ENCODE measurements at places on chromosomes 16 and 17. TPM values are rescaled to one million over a fixed set of nuclear protein-coding genes. Genes with fewer than 3 reads are reported as not detected.
A peak's percentile ranks its signal among the peaks of the same experiment; 100 is the strongest.

KRTAP2-1 gene
- not detected for polyA plus RNA-seq

TNS4 gene
- 0.29 TPM for polyA plus RNA-seq

NME2 gene
- polyA plus RNA-seq: 1,202 TPM

KRT23 gene
- not detected for polyA plus RNA-seq

KCNH6 gene
- polyA plus RNA-seq: not detected

CCL16 gene
- not detected for polyA plus RNA-seq

- H3K27me3 ChIP-seq: no peaks in the 10 kb centered on the region
- H3K27ac ChIP-seq: no peak overlapping the region
- no peak overlapping the region for H3K4me3 ChIP-seq
- DNase-seq: peak; percentile 54
These were observed 17.1 kb upstream of the DOK4 start for GRCh38 chr16:57503366-57503765.

- H3K4me1 ChIP-seq: peaks cover 90% of the 10 kb centered on the region
- H3K27ac ChIP-seq: no peak overlapping the region
- H3K4me3 ChIP-seq: no peak overlapping the region
- H3K36me3 ChIP-seq: no peaks in the 10 kb centered on the region
- no peak for DNase-seq
These were observed 20.7 kb downstream of the TMEM235 start for GRCh38 chr17:78252111-78252634.

DNA sequence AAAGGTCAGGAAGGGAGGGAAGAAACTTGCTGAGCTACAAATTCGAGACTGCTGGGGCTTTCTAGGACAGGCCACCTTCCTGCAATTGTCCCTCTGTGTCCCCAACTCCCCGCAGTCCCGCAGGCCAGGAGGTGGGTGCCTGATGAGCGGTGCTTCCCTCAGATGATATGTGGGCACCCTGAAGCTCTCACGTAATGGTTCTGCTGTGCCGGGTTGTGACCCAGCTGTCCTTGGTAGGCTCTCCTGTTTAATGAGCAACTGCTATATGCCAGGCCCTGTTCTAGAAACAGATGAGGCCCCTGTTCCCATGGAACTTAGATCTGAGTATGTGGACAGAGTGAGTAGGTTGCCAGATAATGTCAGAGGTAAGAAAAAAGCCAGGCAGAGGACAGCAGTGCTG, 22.0 kb upstream of the MYO15B start:
- H3K4me1 ChIP-seq: peaks cover 21% of the 10 kb centered on the region
- H3K27me3 ChIP-seq: no peaks in the 10 kb centered on the region
- H3K27ac ChIP-seq: no peak overlapping the region
- DNase-seq: no peak

DNA sequence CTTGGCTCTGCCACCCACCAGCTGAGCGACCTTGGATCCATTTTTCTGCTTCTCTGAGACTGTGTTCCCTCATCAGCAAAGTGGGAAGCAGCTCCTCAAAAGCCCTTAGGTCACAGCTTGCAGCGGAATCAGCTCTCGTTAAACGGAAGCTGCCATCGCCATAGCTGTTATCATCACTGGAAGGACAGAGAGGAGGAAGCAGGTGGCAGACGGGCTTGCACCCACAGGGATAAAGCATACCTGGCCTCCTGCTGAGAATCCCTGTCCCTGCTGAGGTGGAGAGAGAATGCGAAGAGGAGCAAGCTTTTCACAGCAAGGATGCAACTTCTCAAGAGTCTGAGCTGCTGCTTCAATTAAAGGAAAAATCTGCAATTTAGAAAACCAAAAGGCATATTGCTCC, 106.6 kb downstream of the CLEC16A start:
- no peak overlapping the region for H3K27ac ChIP-seq
- peaks cover 8% of the 10 kb centered on the region for H3K4me1 ChIP-seq
- DNase-seq: no peak

DNA sequence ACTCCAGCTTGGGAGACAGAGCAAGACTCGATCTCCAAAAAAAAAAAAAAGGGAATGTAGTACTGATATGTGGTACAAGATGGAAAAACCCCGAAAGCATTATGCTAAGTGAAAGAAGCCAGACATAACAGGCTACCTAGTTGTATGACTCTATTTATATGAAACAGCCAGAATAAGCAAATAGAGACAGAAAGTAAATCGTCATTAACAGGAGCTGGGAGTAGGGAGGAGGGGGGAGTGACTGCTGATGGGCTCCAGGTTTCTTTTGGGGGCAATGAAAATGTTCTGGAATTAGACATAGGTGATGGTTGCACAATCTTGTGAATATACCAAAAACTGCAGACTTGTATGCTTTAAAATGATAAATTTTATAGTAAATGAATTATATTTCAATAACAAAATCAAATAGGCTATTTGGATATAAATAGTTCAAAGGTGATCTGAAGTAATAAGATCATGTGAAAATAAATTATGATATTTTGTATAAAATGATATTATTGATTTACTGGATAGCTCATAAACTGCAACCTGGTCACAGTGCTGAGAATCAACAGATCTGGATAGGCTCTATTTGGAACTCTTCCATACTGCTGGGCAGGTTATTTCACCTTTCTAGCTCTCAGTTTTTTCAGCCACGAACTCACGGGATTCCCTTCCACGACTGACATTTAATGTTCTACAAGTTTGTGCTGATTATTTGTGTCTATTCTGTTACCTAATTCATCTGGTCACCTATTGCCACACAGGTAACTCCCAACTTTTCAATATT, 27.1 kb downstream of the ZNF652 start:
- no peaks in the 10 kb centered on the region for H3K36me3 ChIP-seq
- no peak for DNase-seq

DNA sequence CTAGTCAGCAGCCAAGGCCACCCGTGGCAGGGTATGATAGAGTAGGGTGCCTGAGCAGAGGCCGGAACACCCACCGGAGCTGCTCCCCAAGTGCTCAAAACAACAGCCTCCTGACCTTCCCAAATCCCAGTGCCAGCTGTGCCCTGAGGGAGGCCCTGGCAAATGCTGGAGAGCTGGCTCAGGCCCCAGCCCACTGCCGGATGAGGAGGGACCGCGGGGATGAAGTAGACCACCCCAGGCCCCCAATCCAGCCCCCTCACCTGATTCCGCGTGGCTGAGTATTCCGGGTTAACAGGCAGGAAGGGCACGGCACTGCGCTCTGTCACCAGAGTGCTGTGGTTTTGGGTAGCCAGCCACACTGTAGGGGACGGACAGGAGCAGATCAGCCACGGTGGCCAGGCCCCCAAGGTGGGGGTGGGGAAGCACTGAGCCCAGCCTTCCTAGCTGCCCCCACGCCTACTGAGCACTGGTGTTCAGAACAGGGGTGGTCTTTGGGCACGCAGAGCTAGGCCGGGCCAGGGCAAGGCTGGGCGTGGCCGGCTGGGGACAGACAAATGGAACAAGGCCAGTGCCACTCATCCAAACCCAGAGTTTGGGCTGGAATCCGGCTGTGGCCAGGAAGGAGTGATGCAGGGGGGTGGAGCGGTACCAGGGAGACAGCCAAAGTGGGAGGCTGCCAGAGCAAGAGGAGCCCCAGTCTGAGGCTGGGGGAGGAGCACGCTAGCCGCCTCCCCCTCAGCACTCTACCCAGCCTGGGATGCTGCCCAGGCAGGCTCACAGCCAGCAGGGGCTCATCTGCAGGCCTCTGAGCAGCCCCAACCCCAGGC, 9.1 kb downstream of the TP53I13 start:
- H3K27me3 ChIP-seq: no peaks in the 10 kb centered on the region
- H3K36me3 ChIP-seq: peaks cover 72% of the 10 kb centered on the region

GRCh38 chr16:30875871-30876801, 17.7 kb downstream of the BCL7C start:
- no peaks in the 10 kb centered on the region for H3K27me3 ChIP-seq
- H3K4me1 ChIP-seq: peaks cover 36% of the 10 kb centered on the region
- DNase-seq: no peak
- peak overlapping the region; percentile 88 for H3K27ac ChIP-seq

DNA sequence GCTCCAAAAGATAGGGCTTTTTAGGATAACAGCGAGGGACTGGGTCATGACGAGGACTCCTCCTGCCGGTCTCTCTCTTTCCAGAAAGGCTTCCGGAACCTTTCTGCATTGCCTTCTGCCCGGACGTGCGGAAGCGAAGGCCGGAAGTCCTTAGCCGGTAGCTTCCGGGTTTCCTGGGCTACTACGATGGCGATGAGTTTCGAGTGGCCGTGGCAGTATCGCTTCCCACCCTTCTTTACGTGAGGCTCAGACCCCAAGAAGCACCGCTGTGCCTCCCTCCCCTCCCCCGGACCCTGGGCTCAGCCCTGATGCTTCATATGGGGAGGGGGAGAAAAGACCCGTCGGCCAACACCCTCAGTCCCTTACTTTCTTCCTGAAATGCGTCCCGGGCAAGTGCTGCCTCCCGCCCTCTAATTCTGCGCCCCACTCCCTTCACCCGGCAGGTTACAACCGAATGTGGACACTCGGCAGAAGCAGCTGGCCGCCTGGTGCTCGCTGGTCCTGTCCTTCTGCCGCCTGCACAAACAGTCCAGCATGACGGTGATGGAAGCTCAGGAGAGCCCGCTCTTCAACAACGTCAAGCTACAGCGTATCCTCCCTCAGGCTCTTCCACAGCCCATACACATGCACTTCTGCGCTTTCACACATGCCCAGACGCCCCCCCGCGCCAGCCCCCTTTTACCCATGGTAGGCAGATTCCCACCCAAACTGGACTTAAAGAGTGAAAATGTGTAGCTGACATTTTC, at the start of gene VPS25:
VPS25 (plus strand) TSS at position 160 of the 746 bp plus-strand sequence; CDS start at position 187, 27 bp downstream.
- peak within 1 kb of the TSS; percentile 84 for H3K4me3 ChIP-seq
- peak within 1 kb of the TSS; percentile 85 for H3K27ac ChIP-seq
- H3K4me1 ChIP-seq: peaks cover 27% of the 10 kb centered on the region

- H3K4me1 ChIP-seq: no peaks in the 10 kb centered on the region
- no peak for DNase-seq
- H3K27me3 ChIP-seq: peaks cover 48% of the 10 kb centered on the region
These were observed 6.2 kb downstream of the SLC13A5 start for GRCh38 chr17:6706996-6707395.

GRCh38 chr16:52318302-52319009, 228.5 kb downstream of the TOX3 start:
- no peaks in the 10 kb centered on the region for H3K36me3 ChIP-seq
- DNase-seq: no peak
- H3K27ac ChIP-seq: no peak overlapping the region
- H3K4me1 ChIP-seq: no peaks in the 10 kb centered on the region

- DNase-seq: no peak
- no peaks in the 10 kb centered on the region for H3K27me3 ChIP-seq
- H3K4me3 ChIP-seq: no peak overlapping the region
- peaks cover 82% of the 10 kb centered on the region for H3K36me3 ChIP-seq
- H3K27ac ChIP-seq: no peak overlapping the region
These were observed 97.8 kb downstream of the WDR59 start for GRCh38 chr16:74887084-74887483.

DNA sequence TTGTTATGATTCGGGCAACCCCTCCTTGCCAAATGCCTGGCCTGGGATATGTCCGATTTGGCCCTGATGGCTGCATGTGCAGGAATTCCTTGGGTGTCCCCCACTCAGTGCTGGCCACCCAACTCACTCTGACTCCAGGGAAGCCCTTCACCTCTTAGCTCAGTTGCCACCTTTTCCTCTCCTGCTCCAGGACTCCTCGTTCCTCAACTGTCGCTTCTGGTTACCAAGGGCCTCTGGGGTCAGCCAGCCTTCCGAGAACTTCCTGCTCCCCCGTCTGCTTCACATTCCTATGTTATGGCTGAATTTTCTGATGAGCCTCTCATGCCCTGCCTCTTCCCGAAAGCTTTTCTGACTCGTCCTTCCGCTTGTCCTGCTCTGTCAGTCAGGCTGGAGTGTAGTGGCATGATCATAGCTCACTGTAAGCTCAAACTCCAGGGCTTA, 63.5 kb downstream of the SPACA3 start:
- H3K4me1 ChIP-seq: no peaks in the 10 kb centered on the region
- no peaks in the 10 kb centered on the region for H3K36me3 ChIP-seq
- H3K27ac ChIP-seq: no peak overlapping the region
- no peak overlapping the region for H3K4me3 ChIP-seq
- H3K27me3 ChIP-seq: peaks cover 38% of the 10 kb centered on the region
- no peak for DNase-seq

GRCh38 chr16:54546521-54546920, 259.9 kb upstream of the IRX3 start:
- no peak overlapping the region for H3K27ac ChIP-seq
- no peaks in the 10 kb centered on the region for H3K4me1 ChIP-seq
- no peaks in the 10 kb centered on the region for H3K36me3 ChIP-seq
- H3K4me3 ChIP-seq: no peak overlapping the region
- H3K27me3 ChIP-seq: peaks cover 12% of the 10 kb centered on the region

DNA sequence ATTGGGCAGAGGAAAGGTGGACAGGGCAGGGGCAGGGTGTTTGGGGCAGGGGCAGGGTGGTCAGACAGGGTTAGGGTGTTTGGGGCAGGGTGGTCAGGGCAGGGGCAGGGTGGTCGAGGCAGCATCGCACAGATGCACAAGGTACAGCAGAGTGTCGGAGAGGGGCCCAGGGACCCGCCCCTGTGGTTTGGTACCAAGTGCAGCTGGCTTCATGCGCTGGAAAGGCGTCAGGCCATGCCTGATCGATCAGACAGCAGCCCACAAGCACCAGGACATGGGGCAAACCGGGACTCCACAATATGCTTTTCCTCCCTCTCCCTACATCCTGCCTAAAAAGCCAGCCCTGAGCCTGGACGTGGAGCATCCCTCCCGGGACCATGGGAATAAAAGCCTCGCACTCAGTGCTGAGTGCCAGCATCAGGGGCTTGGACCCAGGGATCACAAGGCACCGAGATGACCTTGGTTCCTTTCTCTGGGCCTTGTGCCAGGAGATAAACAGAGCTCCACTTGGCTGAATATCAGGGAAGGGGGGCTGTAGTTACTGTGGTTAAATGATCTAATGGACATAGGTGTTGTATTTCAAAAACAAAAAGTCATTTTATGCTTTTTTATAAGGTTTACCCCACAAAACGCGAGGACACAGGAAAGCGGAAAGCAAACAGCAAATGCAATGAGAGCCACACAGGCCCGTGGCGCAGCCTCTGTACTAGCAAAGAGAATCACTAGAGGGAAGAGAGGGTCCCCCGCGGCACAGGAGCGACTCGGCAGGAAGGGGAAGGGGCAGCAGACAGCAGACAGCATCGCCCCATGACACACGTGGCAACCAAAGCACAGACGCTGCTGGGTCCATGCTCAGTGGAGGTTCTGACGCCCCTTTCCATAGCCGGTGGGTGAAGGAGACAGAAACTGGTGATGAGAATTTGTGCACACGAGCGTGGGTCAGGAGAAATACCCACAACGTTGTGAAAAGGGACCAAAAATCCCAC, 5.3 kb upstream of the HEXD start:
- DNase-seq: no peak
- H3K27me3 ChIP-seq: no peaks in the 10 kb centered on the region
- H3K4me1 ChIP-seq: peaks cover 4% of the 10 kb centered on the region
- H3K4me3 ChIP-seq: no peak overlapping the region
- no peak overlapping the region for H3K27ac ChIP-seq

DNA sequence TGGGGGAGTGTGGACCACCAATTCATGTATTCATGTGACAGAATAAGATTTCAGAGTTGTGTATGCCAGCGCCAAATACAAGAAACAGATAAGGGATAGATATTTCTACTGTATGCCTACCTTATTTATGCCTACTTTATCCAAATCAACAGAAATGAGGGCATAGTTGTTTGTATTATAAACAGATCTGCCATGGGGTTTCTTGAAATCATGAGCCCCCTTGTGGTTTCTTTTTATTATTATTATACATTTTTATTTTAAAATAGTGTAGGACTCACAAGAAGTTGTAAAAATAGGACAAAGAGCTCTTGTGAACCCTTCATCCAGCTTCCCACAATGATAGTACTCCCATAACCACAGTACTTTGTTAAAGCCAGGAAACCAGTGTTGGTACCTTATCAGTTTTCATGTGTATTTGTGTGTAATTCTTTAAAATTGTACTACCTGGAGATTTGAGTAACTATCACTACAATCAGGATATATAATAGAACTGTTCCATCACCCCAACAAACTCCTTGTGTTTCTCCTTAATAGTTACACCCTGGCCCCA, 229.4 kb downstream of the CCDC182 start:
- peaks cover 5% of the 10 kb centered on the region for H3K4me1 ChIP-seq
- H3K27ac ChIP-seq: no peak overlapping the region
- H3K27me3 ChIP-seq: no peaks in the 10 kb centered on the region
- no peak for DNase-seq
